ENCODE measurements at places on chromosomes 3 and 15.

GRCh38 chr3:126998728-126999127 lies 15.8 kb downstream of the PLXNA1 start:
- DNase-seq = no peak

GRCh38 chr15:52093539-52094510 lies 18.8 kb downstream of the BCL2L10 start:
- DNase-seq = no peak

DNA sequence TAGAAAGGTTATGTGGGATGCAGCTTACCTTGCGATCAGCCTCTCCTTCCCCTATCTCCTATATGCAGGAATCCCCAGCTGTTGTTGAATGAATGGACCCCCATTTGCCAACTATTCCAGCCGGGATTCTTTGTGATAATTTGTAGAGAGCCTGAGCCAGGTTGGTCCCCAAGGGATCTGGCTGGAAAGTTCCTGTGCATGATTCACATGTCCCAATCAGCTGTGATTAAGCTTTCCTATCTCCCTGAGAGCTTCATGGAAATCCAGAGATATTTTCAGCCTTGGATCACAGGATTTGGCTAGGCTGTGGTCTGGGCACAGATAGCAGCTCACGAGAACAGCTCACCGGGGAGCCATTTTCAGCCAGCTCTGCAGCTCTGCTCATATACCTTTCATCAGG lies 76.7 kb downstream of the ARNT2 start:
- DNase-seq = no peak

GRCh38 chr15:31776039-31776438 lies 254.3 kb upstream of the CHRNA7 start:
- no peak for DNase-seq

DNA sequence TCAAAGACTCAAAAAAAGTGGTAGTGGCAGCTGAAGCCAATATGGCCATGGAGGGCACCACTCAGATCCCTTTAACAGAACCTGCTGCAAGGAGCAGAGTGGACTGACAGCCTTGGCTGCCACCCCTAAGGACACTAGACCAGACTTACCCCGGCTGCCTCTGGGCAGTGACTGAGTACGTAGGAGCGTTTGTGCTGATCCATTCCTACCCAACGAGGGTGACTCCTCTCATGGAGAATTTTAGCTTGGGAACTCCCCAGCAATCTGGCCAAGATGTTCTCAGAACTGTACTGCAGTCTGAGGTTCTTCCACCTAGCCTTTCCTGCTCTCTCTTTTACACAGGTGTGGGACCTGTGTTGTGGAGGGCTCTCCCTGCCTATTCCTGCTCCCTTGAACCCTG lies 22.1 kb downstream of the CLEC3B start:
- DNase-seq = no peak

DNA sequence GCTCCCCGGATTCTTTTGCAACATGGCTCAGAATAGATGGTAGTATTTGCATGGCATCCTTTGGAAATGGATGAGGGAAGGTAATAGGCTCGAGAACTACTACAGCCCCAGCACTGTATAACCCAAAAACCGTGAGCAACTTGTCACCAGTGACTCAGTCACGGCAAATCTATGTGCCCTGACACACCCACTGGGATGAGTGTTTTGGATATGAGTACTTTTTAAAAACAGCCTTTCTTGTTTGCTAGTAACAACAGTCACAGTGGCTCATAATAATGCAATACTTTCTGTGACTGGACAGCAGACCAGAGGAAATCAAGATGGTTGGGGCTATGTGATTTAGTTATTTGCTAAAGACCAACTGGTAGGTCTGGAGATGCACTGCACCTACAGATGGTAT lies 299.6 kb downstream of the ULK4 start:
- DNase-seq = no peak

DNA sequence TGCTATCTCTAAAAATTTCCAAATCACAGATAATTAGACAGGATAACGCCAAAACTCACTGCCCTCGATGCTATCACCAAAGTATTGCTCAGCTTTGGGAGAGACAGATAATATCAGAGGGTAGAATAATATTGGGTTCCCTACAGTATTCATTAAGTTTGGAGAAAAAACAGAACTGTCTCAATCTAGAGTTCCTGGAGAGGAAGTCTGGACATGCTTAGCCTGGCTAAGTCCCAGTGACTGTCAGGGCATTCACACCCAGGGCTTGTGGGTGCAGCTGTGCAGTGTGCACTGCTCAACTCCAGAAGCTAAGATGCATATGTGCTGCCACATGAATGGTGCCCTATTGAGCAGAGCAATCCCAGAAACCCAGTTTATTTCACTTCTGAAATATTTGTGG lies 459.6 kb upstream of the DPH6 start:
- no peak for DNase-seq

- DNase-seq = no peak
Measured at GRCh38 chr15:51483520-51483919, 139.1 kb downstream of the DMXL2 start.

GRCh38 chr3:86176445-86176784 lies 814.5 kb downstream of the VGLL3 start:
- no peak for DNase-seq

GRCh38 chr3:23710555-23710954 lies 95.2 kb upstream of the UBE2E1 start:
- no peak for DNase-seq
